ENCODE measurements at places on chromosomes 5 and 9. TPM values are rescaled to one million over a fixed set of nuclear protein-coding genes. Genes with fewer than 3 reads are reported as not detected.

GLRA1 gene
- not detected for total RNA-seq

CARTPT gene
- total RNA-seq: not detected

C5orf63 gene
- 0.47 TPM for total RNA-seq

PDE6A gene
- not detected for total RNA-seq

SPATA31E1 gene
- total RNA-seq: not detected

DOLK gene
- total RNA-seq: 20.4 TPM

ZDHHC21 gene
- total RNA-seq: 3.5 TPM

DPYSL3 gene
- total RNA-seq: 566 TPM

EGFLAM gene
- total RNA-seq: 2.1 TPM

VLDLR gene
- 29.8 TPM for total RNA-seq

CHD1 gene
- total RNA-seq: 16.8 TPM

NUDT2 gene
- total RNA-seq: 27.5 TPM

TIMD4 gene
- not detected for total RNA-seq

UTP15 gene
- total RNA-seq: 8.5 TPM

CAMK2A gene
- total RNA-seq: 0.35 TPM

IGFBPL1 gene
- not detected for total RNA-seq

TMEM141 gene
- 88.0 TPM for total RNA-seq

TAL2 gene
- total RNA-seq: not detected

KIF4B gene
- not detected for total RNA-seq

ORM2 gene
- not detected for total RNA-seq

CER1 gene
- not detected for total RNA-seq

AHRR gene
- 7.6 TPM for total RNA-seq

NUTM2G gene
- not detected for total RNA-seq

ADAMTS19 gene
- not detected for total RNA-seq

CDH9 gene
- not detected for total RNA-seq

SHOC1 gene
- not detected for total RNA-seq

ABO gene
- not detected for total RNA-seq

OGN gene
- total RNA-seq: 2.1 TPM

TMOD1 gene
- total RNA-seq: 0.30 TPM

BRD9 gene
- total RNA-seq: 46.9 TPM

C9orf153 gene
- total RNA-seq: 0.08 TPM

IL3 gene
- total RNA-seq: not detected

Measured in smooth muscle cell of the coronary artery (primary cell).